ENCODE measurements at places on chromosomes 1 and 21. TPM values are rescaled to one million over a fixed set of nuclear protein-coding genes. Genes with fewer than 3 reads are reported as not detected.

DNA sequence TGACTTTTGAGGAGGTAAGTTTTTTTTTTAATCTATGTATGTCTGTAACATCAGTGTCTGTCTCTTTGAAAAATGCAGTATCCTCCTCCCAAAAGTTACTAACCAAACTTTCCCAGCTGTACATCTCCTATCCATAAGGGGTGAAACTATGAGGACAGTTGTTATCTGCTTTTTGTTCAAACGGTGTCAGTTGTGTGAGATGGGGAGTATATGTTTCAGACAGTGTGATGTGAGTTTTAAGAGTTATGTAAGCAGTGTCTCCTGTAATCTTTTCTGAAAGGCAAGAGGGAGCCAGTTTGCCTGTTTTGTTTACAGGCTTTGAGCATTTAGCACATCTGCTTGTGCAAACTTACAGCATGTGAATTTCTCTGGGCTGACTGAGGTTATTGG, 34.8 kb upstream of the CACYBP start:
- H3K27ac ChIP-seq: no peak overlapping the region
- H3K27me3 ChIP-seq: no peaks in the 10 kb centered on the region
- DNase-seq: no peak

GRCh38 chr1:154860156-154860870, 9.8 kb downstream of the KCNN3 start:
- H3K27me3 ChIP-seq: no peaks in the 10 kb centered on the region
- H3K4me3 ChIP-seq: no peak overlapping the region
- peaks cover 69% of the 10 kb centered on the region for H3K4me1 ChIP-seq
- DNase-seq: peak; percentile 58

GRCh38 chr21:15421947-15422346, 307.8 kb upstream of the USP25 start:
- no peak overlapping the region for H3K4me3 ChIP-seq
- DNase-seq: no peak
- no peaks in the 10 kb centered on the region for H3K36me3 ChIP-seq
- peaks cover 23% of the 10 kb centered on the region for H3K4me1 ChIP-seq
- H3K27me3 ChIP-seq: no peaks in the 10 kb centered on the region

GRCh38 chr21:32592929-32593502, 7.7 kb upstream of the TCP10L start:
- no peak overlapping the region for H3K27ac ChIP-seq
- no peaks in the 10 kb centered on the region for H3K27me3 ChIP-seq
- DNase-seq: peak; percentile 21
- H3K4me1 ChIP-seq: peaks cover 7% of the 10 kb centered on the region

DNA sequence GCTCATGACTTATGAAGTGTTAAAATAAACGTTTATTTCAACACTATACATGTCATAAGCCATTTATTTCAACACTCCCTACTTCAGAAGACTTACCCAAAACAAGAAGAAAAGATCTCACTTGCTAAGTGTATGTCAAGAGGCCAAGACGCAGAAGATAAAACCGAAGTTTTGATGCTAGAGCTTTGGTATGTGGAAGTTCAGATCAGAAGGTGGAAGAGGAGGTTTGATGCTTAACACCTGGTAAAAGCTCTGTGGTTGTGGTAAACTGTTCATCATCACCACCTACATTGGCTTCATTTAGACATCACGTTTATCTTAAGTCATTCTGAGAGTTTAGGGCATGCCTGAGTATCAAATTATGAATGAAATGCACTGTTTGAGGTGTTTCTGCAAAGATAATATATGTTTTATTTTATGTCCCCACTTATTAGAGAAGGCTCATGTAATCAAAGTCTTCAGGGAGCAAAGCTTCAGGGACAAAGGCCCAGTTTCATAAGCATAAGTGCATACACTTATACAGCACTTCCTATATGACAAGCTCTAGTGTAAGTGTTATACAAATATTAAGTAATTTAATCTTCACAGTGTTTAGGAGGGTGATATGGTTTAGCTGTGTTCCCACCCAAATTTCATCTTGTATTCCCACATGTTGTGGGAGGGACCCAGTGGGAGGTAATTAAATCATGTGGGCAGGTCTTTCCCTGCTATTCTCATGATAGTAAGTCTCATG, 533.3 kb downstream of the PTBP2 start:
- H3K27ac ChIP-seq: no peak overlapping the region
- H3K27me3 ChIP-seq: no peaks in the 10 kb centered on the region
- H3K36me3 ChIP-seq: no peaks in the 10 kb centered on the region
- no peak overlapping the region for H3K4me3 ChIP-seq
- no peaks in the 10 kb centered on the region for H3K4me1 ChIP-seq
- no peak for DNase-seq

The PODN gene
- 0.41 TPM for total RNA-seq

The PTAFR gene
- not detected for total RNA-seq

The AMY2A gene
- not detected for total RNA-seq

The MROH7 gene
- total RNA-seq: not detected

Measured in SJCRH30 (cell line).